ENCODE measurements at places on chromosomes 12 and 14.

- no peak for DNase-seq
These were observed 7.5 kb downstream of the TBK1 start for GRCh38 chr12:64459394-64459891.

DNA sequence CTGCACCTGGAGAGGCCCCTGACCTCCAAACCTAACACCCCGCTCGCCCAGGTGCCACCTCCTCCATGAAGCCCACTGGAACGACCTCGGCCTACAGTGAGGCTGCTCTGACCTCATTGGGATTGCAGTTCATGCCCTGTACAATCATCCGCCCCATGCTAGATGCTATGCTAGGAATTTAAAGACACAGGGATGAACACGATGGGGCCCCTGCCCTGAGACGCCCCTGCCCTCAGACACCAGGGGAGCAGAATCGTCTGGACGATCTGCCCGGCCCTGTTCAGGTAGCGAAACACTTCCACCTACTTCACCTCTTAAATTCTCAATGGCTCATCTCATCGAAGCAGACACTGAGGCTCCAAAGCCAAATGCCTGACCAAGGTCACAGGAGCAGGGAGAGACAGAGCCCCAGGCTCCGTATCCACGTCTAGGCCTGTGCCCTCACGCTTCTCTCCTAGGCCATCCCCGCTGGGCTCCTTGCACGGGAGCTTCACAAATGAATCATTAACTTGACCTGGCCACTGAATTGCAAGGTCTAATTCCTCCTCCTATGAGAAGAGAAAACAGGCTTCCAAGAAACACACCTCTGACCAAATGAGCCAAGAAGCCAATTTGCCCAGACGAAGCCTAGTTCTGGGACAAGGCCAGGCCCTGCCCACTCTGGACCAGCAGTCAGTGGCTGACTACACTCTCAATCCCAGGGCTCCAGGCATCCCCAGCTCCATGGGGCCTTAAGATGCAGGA lies 35.2 kb downstream of the SCARB1 start:
- DNase-seq: no peak

DNA sequence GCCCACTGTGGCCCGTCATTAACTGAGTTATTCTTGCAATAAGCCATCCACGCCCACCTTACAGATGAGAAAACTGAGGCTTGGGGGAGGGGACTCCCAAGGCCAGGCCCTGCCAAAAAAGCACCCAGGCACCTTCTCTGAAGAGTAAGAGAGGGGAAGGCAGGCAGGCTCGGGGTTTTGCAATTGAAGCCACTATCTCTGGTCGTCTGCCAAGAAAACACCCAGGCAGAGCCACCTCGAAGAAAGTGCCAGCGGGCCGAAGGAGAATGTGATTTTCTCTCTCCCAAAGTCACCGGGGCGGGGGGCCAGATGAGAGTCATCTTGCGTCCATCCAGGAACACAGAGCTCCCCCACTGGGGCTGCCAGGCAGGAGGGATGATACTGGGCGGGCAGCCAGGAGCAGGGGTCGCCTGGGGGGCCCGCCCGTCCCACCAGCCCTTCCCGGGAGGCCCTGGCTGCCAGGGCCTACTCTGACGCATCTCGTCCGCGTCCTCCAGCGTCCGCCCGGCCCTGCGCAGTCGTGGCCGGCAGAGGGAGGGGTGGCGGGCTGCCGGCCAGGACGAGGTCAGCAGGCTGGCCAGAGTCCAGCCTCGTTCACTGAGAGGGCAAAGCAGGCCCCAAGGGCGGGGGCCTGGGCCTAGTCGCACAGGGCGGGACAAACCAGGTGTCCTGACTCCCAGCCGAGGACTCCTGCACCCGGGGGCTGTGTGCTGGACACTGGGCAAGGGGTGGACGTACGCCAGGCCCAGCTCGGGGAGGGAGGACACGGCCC lies 74.3 kb downstream of the RFLNA start:
- DNase-seq: no peak

DNA sequence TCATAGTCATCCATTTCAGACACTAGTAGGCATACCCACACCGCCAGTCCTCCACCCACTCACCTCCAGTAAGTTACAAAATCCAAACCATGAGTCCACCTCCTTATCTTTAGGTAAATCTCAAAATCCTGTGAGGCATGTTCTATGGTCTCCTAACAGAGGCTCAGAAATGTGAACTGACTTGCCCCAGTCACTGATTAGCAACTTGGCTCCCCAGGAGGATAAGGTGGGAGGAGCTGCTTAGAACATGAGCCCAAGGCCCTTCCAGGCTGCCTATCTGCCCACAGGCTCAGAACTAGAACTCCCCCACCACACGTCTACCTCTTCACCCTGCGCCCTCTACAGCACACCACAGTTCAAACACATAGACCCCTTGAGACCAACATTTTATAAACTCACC lies 19.9 kb downstream of the SETD3 start:
- no peak for DNase-seq
